COLO829 (cell line): ENCODE measurements at places on chromosomes 3 and 15.

- peak; percentile 35 for DNase-seq
Measured at GRCh38 chr3:54243056-54243931, 120.9 kb downstream of the CACNA2D3 start.

DNA sequence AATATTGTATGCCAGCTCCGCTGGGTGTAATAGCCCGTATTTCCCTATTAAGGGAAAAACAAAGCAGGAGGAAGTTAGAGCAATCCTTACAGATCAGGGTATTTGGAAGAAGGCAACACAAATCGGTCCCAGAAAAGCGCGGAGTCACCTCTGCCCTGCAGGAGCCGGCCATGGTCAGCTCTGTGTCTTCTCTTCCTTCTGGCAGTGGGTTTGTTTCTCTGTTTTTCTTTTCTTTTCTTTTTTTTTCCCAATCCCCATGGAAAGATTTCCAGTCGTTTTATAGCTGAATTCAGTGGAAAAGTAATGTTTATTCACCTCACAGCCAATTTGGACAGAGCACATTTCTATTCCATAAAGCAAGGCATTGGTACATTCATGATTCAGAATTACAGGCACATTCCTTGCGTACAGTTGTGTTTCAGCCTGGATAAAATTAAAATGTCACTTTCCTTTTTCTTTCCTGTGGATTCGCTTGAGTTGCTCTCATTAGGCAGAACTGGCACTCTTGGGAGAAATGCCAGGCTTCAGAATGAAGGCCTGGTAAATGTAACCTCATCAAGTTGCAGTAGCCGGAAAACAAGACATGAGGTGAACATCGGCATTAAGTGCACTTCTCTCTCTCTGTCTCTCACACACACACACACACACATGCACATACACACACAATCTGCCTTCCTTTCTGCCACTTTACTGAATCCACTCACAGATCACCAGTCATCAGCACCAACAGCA lies 204.5 kb upstream of the UBE2E1 start:
- no peak for DNase-seq

DNA sequence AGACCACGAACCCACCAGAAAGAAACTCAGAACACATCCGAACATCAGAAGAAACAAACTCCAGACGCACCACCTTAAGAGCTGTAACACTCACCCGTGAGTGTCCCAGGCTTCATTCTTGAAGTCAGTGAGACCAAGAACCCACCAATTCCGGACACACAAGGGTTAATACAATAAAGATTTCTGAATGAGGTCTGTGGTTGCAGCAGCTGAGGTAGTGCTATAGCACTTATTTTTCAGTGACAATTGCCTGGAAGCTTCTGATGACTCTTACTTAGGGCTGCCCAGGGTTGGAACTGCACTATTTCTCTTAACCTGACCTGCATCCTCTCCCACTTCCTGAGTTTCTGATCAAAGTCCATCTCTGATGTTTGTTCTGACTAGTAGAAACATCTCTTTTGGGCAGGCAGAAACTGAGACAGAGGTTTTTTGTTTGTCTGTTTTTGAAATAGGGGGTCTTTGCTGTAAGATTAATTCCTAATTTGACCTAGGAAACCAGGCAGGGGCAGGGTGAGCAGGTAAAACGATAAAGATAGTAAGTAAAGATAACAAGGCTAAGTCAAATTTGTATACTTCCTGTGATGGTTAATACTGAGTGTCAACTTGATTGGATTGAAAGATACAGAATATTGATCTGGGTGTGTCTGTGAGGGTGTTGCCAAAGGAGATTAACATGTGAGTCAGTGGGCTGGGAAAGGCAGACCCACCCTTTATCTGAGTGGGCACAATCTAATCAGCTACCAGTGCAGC lies 169.1 kb downstream of the GAP43 start:
- DNase-seq = no peak

GRCh38 chr15:36422631-36423030 lies 156.8 kb upstream of the CDIN1 start:
- no peak for DNase-seq

- peak; percentile 2 for DNase-seq
Measured at GRCh38 chr15:68154923-68155559, 50.1 kb downstream of the CALML4 start.

- no peak for DNase-seq
Measured at GRCh38 chr3:140250945-140251344, 316.0 kb downstream of the CLSTN2 start.

DNA sequence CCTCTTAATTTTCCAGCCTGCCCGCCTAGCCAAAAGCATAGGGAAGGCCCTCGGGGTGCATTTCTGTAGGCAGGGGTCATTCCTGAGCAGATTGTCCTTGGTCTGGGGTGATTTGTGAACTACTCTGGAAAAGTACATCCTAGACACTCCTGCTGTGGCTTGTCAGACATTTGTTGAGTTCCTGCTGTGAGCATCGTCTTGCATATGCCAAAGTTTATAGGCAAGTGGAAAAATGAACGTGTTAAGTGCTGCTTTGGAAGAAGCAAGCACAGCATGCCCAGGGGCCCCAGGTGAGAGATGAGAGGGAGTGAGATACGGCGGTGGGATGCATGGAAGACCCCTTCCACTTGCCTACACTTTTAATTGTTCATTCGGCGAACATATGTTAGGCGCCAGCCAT lies 237.7 kb upstream of the ST8SIA2 start:
- DNase-seq = no peak

DNA sequence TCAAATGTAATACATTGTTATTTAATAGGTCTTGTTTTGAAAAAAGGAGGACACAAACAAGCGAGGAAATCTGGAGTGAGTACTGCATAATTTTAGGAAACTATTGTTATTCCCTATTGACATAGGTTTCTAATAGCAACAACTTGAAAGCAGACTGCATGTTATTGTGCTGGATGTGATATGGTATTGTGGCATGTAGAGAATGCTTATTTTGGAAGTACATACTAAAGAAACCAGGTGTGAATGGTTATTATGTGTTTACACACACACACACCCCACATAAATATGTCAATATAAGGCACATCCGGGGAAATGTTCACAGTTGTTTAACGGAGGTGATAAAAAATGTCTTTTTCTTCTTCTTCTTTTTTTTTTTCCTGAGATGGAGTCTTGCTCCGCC lies 5.9 kb upstream of the MORF4L1 start:
- DNase-seq = no peak

DNA sequence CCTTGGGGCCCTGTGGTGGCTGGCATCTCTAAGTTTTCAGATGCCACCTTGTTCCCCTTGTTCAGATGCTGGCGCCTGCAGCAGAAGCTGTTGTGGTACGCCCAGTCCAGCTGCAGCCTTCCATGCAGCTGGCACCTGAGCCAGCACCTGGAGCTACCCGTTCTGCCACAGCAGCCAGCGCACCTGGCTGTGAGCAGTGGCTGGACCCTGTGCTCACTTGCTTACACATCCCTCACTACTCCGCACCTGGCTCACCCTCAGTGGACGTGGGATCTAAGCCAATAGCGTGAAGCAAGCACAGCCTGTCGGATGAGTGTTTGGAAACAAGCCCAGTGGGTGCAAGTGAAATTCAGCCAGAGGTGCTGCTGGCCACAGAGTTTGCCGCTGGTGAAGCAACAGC lies 607.5 kb upstream of the BCHE start:
- DNase-seq = no peak
